ENCODE measurements at places on chromosomes 16 and 17.

GRCh38 chr16:17017442-17017841, 453.3 kb downstream of the XYLT1 start:
- DNase-seq = no peak

- DNase-seq = no peak
Observed at GRCh38 chr17:15742921-15743320, 10.8 kb downstream of the TBC1D26 start.

GRCh38 chr17:43418441-43419374, 19.9 kb downstream of the ARL4D start:
- no peak for DNase-seq

DNA sequence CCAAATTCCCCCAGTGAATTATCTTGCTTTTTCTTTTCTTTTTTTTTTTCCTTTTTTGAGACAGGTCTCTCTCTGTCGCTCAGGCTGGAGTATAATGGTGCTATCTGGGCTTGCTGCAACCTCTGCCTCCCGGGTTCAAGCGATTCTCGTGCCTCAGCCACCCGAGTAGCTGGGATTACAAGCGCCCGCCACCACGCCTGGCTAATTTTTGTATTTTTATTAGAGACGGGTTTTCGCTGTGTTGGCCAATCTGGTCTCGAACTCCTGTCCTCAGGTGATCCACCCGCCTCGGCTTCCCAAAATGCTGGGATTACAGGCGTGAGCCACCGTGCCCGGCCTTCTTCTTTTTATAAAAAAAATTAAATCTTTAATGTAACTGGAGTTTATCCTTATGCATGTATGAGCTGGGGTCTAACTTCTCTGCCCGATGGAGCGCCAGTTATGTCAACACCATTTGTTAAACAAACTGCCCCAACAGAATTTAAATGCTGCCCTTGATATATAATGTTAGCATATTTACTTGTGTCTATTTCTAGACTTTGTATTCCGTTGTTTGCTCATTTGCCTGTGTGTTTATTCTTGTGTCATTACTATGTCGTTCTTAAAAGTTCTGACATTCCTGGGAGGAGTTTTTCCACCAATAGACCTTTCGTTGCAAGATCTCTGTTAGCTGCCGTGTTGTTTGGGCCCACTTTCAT, 535 bp upstream of the AURKB start:
- no peak for DNase-seq

GRCh38 chr16:54657058-54657708, 273.5 kb upstream of the IRX5 start:
- no peak for DNase-seq

- no peak for DNase-seq
Observed at GRCh38 chr17:2455956-2456355, 55.1 kb upstream of the MNT start.

DNA sequence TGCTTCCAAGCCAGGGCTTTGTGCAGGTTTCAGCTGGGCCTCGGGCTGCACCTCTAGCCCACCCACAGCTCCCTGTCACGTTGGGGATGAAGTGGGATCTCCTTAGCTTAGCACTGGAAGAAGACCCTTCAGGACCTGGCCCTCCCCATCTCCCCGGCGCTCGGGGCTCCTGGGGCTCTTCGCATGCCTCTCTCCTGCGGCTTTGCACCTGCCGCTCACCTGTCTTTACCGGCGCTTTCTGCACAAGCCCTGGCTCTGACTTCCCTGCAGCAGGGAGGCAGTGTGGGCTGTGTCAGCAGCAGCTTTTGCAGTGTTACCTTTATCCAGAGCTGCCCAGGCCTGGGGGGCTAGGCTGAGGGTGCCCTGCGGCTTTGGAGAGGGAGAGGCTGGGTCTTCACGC, 52.3 kb downstream of the NT5M start:
- no peak for DNase-seq

GRCh38 chr17:78532311-78532710, 44.9 kb downstream of the DNAH17 start:
- no peak for DNase-seq

GRCh38 chr16:9139965-9140364, 48.5 kb downstream of the HAPSTR1 start:
- DNase-seq = no peak

GRCh38 chr17:39237586-39237985, 11.8 kb upstream of the STAC2 start:
- DNase-seq = no peak

- DNase-seq = no peak
Observed at GRCh38 chr17:64083563-64084085, 46.3 kb downstream of the ERN1 start.

GRCh38 chr16:87344931-87345631, 27.9 kb upstream of the C16orf95 start:
- DNase-seq = no peak
